ENCODE measurements at places on chromosomes 11 and 22.

DNA sequence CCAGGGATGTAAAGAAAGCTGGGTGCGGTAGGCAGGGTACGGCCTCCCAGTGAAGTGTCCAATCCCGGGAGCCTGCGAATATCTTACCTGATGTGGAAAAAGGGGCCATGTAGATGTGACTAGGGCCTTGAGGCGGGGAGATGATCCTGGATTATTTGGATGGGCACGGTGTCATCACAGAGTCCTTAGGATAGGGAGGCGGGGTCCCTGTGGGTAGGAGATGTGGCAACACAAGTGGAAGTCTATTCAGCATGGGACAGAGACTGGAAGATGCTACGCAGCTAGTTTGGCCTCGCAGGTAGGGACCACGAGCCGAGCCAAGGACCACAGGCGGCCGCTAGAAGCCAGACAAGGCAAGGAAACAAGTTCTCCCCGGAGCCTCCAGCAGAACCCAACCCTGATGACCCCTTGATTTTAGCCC lies 46.4 kb upstream of the SHANK2 start:
- DNase-seq, result no peak

DNA sequence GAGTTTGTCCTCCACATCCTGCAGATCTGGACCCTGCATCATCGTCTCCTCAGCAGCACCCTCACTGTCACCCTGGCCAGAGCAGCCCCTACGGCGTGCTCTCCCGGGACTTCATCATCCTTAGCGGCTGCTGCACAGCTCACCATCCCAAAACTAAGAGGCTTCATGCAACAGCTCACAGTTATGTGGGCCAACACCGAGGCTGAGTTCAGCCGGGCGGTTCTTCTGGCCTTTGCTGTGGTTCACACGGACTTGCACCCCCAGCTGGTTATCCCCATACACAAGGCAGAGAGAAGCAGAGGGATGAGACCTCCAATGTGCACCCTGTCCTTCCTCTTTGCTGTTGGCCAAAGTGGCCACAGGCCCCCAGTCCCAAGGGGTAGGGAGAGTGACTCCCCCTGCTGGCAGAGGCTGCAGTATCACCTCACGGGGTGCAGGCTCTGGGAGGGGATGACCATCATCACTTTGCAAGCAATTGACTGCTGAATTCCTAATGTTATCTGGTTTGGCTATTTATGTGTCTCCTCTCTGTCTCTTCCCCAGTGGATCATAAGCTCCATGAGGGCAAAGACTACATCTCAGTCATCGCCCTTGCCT lies 276.8 kb downstream of the BRD1 start:
- no peak for DNase-seq

- no peak for DNase-seq
Observed at GRCh38 chr11:32584921-32585320, 1.3 kb downstream of the EIF3M start.

DNA sequence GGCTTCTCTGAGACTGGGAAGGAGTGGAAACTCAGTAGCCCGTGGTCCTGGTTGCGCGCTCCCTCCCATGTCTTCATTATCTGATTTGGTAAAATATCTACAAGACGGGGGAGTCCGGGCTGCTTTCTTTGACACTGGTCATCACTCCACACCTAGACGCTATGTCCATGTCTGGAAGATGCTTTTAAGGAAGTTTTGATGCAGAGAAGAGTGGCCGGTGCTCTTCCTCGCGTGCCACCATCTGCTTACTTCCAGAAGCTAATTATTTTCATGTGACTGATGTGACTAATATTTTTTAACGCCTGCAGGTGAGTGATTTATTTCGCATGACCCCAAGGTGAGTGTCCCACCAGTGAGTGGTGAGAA lies 339 bp upstream of the TRIM21 start:
- DNase-seq, result no peak

DNA sequence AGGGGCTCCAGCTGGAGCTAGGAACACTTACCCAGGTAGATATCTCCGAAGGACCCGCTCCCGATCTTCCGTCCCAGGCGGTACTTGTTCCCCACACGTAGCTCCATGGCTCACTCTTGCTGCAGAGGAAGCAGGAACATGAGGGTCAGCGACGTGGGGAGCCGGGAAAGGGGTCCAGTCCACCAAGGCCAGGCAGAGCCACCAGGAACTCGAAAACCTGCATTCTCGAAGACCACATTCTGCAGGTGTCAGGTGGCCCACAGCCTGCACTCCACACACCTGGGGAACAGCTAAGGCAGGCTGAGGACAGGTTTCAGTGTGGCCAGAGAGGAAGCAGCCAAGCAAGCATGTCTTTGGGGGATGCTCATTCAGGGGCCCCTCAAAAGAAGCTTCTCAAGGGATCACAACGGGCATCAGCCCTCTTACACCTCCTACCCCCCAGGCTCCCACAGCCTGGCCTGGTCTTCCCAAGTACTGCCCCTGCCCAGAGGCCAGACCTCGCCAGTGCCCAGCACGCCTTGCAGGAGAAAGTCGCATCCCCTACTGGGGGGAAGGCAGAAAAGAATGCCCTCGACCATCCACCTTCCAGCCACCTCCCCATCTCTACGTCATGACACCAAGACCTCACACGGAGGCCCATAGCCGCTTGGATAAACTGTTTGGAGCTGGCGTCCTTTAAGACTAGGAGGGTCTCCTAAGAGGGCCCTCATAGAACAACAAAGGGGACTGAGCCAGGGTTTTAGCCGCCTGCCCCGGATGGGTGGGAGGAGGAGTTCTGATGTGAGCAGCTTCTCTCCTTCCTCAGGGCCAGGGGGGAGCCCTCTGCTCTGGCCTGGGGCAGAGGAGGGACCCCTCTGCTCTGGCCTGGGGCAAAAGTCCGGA lies 2.9 kb downstream of the CSNK1E start:
- peak; percentile 29 for DNase-seq

DNA sequence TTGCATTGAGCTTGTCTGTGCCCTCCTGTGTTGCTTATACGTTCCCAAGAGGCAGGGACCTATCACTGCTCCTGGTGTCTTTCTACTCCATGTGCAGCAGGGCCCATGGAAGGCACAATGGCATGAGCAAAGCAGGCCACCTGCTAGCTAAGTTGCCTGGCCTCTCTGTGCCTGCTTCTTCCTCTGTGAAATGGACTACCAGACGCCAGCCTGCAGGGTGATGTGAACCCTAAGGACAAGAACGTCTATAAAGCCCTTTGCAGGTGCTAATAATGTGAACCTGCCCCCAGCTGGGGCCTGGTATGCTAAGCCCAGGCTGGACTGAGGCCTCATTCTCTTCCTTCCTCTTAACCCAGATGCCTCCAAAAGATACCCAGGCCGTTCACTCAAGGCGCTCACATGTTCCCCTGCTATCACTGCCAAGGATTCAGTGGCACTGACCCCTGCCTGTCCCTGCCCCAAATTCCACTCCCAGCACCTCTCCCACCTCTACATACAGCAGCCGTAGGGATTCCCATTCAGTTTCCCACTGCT lies 4.0 kb downstream of the GUCD1 start:
- no peak for DNase-seq

DNA sequence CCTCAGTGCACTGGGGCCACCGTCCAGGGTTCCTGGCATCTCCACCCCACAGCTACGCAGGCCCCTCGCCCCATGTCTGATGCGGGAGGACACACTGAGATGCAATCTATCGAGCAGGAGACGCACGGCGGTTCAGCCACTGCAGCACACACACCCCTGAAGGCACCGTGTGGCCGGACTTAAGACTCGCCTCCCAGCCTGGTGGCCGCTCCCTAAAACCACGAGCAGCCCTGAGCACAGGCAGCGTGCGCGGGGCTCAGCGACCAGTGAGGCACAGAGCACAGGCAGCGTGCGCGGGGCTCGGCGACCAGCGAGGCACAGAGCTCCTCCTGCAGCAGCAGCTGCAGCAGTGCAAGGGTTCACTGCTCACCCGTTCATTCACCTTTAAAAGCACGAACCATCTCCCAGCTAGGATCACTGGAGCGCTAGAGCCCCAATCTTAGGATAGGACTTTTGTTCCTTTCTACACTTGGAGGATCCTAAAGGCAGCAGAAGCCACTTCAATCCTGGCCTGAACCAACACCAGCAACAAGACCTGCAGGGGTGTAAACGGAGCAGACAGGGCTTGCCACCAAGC lies 31.4 kb downstream of the TOLLIP start:
- no peak for DNase-seq

- DNase-seq, result no peak
Observed at GRCh38 chr11:2846056-2846455, 39.5 kb downstream of the CDKN1C start.

DNA sequence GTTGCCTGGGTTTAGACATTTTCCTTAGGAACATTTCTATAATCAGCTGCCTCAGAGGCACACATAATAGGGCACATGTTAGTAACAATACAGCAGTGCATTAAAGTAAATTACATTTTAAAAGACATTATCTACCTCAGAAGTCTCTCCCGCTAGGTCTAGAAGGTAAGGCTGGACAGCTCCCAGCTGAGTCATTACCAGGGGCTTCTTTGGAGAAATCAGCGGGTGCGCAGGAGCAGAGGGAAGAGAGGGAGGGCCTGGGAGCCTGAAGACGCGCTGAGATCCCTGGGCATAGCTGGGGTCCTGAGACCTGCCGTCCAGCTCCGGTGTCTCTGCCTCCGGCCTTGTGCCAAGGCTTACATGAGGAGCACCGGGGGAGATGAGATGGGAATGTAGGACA lies 67.7 kb downstream of the TMPRSS5 start:
- DNase-seq, result no peak

DNA sequence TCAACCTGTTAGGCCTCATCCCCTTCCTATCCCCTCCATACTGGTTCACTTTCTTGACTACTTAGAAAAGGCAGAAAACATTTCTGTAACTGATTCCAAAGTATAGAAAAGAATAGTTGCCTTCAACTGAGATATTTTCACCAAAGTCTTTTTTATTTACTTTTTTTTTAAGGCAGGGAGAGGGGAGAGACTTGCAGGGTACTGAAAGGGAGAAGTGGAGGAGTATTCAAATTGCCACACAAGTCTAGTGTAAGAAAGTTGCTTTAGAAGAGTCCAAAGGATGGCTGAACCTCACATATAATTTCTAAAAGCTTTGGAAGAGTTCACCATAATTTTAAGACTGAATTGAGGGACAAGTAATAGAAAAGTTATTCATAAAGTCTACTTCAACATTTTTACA lies 6.3 kb downstream of the PHF21A start:
- no peak for DNase-seq

- DNase-seq, result no peak
Observed at GRCh38 chr11:43589601-43590250, 90.8 kb upstream of the HSD17B12 start.

All from AG10803 (cell line).